Common myeloid progenitor, CD34-positive (primary cell): ENCODE measurements at places on chromosomes 2 and 18.

GRCh38 chr2:98357849-98358248 is 11.6 kb downstream of the CNGA3 start:
- no peak for DNase-seq

DNA sequence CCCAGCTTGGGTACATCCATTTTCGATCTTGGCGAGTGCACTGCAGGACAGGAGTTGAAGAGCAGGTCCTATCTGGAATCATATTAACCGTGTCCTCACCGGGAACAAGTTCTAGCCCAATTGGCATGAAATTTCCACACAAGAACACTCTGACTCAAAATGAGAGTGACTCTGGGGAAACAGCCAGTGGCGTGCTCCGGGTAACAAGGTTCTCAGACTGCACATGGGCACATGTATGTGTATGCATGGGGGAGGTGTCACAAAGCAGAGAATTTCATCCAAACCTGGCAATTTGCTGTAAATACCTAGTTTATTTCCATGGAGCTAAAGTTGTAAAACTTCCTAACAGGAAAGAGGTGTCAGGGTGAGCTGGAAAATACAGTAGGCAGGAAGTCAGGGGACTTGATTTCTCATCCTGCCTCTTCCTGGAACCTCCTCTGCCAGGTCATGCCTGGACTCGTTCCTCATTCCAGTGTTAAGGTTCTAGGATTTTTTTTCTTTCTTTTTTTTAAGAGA is 1.7 kb downstream of the TUBB6 start:
- no peak for DNase-seq

DNA sequence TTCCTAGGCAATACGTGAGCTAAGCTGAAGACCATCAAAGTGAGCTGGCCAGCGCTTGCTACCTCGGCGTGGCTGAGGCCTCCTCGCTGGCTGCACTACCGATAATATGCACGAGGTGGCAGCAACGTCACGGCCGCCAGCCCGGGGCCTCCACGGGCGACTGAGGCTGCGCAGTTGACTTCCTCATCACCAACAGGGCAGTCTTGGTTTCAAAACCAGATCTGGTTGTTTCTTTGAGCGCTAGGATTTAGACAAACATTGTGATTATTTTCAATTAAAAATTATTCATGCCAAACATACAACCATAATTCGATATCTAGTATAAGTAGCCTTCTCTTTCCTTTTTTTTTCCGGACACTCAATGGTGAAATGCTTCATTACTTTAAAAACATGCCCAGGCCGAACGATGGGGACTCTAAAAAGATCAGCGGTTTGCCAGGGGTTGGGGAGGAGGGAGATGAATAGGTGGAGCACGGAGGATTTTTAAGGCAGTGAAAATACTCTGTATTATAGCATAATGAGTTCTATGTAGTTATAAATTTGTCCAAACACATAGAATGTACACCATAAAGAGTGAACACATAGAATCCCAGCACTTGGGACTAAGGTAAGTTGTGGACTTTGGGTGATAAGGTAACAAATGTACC is 52.0 kb downstream of the CYBRD1 start:
- DNase-seq = peak; percentile 66

- DNase-seq = no peak
Observed at GRCh38 chr2:231573698-231574421, 18.8 kb upstream of the TEX44 start.

DNA sequence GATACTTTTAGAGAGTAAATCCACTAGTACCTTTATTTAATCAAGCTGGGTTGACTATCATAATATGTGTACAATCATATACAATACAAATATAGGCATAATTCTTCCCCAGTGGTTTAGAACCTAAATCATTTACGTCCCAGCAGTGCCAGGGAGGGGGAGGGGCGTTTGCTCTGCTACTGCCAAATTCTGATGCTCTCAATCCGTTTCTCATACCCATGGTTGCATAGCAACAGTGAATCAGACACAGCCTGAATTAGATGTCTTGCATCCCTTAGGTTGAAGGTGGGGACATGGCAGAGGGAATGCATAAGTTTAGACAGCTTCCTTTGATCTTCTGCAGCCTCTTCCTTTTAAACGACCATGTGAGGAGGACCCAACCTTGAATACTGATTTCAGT is 135.4 kb downstream of the ABCA12 start:
- peak; percentile 2 for DNase-seq

- DNase-seq = no peak
Observed at GRCh38 chr2:108612514-108613183, 78.4 kb downstream of the LIMS1 start.

DNA sequence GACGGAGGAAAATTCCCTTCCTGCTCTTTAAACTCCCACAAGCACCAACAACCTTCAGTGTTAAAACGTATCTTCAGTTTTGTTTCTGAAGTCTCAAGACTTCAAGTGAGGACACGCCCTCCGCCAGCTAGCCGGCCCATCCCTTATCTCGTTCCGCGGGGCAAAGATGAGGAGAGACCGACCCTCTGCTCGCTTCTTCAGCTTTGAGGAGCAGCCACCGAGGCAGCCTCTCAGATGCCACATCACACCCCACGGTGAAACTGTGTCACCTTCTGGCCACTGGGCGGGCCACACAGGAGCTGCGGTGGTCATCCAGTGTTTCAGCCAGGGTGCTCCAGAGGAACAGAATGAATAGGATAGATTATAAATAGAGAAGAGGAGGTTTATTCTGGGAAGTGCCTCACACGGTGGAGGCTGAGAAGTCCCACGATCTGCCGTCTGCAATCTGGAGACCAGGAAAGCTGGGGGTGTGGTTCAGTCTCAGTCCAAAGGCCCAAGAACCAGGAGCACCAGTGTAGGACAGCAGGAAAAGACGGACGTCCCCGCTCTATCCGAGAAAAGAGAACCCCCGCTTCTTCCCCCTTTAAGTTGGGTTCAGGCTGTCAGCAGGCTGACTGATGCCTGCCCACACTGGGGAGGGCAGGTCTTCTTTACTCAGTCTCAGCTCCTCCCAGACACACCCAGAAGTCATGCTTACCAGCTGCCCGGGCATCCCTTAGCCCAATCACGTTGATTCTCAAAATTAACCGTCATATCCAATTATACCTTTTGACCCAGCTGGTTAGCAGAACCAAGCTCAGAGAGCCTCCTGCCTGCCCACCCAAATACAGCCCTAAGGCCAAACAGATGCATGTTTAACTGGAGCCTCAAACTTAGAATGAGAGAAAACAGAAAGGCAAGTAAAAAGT is 399.7 kb upstream of the ID2 start:
- DNase-seq = no peak

- DNase-seq = no peak
Observed at GRCh38 chr2:235026649-235027557, 75.1 kb downstream of the SH3BP4 start.
